ENCODE measurements at places on chromosomes 11 and 22. TPM values are rescaled to one million over a fixed set of nuclear protein-coding genes. Genes with fewer than 3 reads are reported as not detected.

Gene POU2AF2
- total RNA-seq, result not detected

Gene ART1
- total RNA-seq, result not detected

Gene ISX
- total RNA-seq, result not detected

Gene WBP2NL
- 0.72 TPM for total RNA-seq

Gene SEPTIN5
- 1.6 TPM for total RNA-seq

Gene CARD10
- 10.5 TPM for total RNA-seq

Gene NOX4
- total RNA-seq, result 0.19 TPM

Gene MUC5AC
- total RNA-seq, result not detected

Gene FAM227A
- not detected for total RNA-seq

Gene CTSW
- total RNA-seq, result 1.2 TPM

Gene PHF21B
- total RNA-seq, result not detected

Gene ADORA2A
- total RNA-seq, result 7.7 TPM

Gene KCNJ11
- 0.93 TPM for total RNA-seq

Measured in right lobe of liver (tissue), 6 donors.